Activated CD8-positive, alpha-beta memory T cell treated with anti-CD3 and anti-CD28 coated beads, Interleukin-2, amount 10 ng/mL, durations not matched to agents 7 days and 5 days (primary cell): ENCODE measurements at places on chromosomes 16 and 17. TPM values are rescaled to one million over a fixed set of nuclear protein-coding genes. Genes with fewer than 3 reads are reported as not detected.

The SLC16A6 gene
- total RNA-seq: 10.7 TPM

The G6PC3 gene
- 25.6 TPM for total RNA-seq

The GCGR gene
- total RNA-seq: not detected

The TP53TG3C gene
- total RNA-seq: not detected

The MATCAP1 gene
- 38.6 TPM for total RNA-seq

The PROCA1 gene
- 9.0 TPM for total RNA-seq

The SLC16A11 gene
- total RNA-seq: 1.3 TPM

The KCTD11 gene
- 6.0 TPM for total RNA-seq

The TBC1D3K gene
- total RNA-seq: not detected

The CSF3 gene
- not detected for total RNA-seq

The METRN gene
- 9.8 TPM for total RNA-seq

The ACE gene
- total RNA-seq: 2.2 TPM

The SLFN14 gene
- total RNA-seq: not detected

The TMEM220 gene
- total RNA-seq: 0.35 TPM

The C16orf92 gene
- not detected for total RNA-seq

The CHD3 gene
- 139 TPM for total RNA-seq

The CLDN9 gene
- total RNA-seq: 0.15 TPM

The RAB11FIP4 gene
- 23.9 TPM for total RNA-seq

The NTHL1 gene
- 37.5 TPM for total RNA-seq

The TAT gene
- total RNA-seq: not detected

The KRTAP9-3 gene
- not detected for total RNA-seq

The RBL2 gene
- 121 TPM for total RNA-seq

The ACACA gene
- total RNA-seq: 55.4 TPM
